ENCODE measurements at places on chromosomes 16 and 17.
A peak's percentile ranks its signal among the peaks of the same experiment; 100 is the strongest.

DNA sequence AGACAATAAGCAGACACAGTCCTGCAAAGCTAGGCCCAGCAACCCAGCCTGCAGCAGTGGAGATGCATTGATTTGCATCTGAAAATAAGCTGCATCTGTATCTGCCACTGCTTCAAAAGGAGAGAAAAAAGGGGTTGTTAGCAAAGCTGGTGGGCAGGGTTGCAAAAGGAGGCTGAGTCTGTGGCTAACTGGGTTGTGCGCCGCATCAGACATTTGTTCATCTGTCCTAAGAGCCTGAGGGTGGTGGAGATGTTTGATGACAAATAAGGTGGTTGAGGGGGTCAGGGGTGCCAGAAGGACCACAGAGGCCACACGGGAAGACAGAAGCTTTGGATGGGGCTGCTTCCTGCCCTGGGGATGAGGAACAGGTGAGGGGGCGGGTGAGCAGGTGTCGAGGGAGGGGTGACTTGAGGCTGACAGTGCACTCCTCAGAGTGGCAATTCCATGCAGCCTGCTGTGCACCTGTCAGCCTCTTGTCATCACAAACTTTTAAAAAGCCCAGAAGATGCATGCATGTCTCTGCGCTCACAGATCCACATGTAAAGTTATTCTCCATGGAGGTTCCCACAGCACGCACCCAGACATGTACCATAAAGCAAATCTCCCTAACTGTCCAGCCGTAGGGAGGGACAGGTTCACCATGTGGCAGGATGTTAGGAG lies 35.4 kb downstream of the WSB1 start:
- DNase-seq = no peak

GRCh38 chr17:13152501-13152900 lies 134.7 kb upstream of the ELAC2 start:
- no peak for DNase-seq

- peak; percentile 42 for DNase-seq
These were observed at the start of gene RDM1 for GRCh38 chr17:35930211-35931065. RDM1 (minus strand) TSS chr17:35930773; CDS start chr17:35930727, 46 bp downstream.

- DNase-seq = no peak
These were observed 20.9 kb upstream of the MPRIP start for GRCh38 chr17:17021194-17021863.

GRCh38 chr17:65417406-65418221 lies 143.8 kb downstream of the AXIN2 start:
- DNase-seq = no peak

GRCh38 chr16:28126684-28127620 lies 63.4 kb upstream of the GSG1L start:
- DNase-seq = no peak

DNA sequence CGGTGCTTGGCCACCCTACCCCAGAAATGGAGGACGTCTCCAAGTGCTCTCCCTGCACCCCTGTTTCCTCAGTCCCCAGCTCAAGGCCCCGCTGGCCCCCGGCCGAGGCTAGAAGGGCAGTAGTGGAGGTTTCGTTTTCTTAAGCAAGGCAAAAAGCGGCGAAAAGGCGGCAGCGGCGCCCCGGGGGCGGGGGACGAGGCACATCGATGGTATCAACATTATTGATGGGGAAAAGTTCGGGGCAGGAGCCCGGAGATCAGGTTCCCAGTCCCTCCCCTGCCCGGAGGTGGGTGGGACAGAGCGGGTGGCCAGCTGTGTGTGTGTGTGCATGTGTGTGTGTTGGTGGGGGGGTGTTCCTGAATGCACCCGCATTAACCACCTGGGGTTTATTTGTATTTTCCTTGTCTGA lies 4.1 kb upstream of the SALL1 start:
- peak; percentile 59 for DNase-seq

DNA sequence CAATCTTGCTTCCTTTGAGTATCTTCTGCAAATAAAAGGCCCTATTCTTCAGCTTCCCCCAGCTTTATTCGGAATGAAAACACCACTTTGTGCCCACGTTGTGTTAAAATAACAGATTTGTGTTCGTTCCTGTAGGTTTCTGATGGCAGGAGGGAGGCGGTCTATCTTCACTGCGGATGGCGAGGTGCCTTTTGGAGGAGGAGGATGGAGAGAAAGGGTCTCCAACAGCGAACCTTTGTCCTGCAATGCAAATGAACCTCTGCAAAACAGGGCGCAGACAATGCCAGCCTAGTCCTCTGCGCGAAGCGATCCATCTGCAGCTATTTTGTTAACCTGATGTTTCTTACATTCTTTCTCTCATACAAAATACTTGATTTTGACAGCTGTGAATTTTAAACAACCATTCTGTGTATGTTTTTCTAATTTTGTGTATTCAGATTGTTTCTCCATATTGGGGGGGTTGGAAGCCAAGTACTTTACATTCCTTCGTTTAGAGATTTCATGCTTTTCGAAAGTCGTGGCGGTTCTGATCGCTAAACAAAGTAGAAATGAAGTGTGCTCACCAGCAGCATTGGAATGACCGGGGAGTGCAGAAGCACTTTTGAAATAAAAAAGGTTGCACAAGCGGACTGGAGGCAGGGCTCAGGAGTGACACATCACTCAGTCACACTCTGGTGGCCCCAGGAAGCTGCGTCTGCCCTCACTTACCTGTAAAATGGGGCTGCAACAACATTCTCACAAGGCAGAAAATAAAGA lies 279.0 kb upstream of the IRX5 start:
- no peak for DNase-seq

- DNase-seq = peak; percentile 49
These were observed 3.9 kb downstream of the ACTG1 start for GRCh38 chr17:81508639-81509206.

DNA sequence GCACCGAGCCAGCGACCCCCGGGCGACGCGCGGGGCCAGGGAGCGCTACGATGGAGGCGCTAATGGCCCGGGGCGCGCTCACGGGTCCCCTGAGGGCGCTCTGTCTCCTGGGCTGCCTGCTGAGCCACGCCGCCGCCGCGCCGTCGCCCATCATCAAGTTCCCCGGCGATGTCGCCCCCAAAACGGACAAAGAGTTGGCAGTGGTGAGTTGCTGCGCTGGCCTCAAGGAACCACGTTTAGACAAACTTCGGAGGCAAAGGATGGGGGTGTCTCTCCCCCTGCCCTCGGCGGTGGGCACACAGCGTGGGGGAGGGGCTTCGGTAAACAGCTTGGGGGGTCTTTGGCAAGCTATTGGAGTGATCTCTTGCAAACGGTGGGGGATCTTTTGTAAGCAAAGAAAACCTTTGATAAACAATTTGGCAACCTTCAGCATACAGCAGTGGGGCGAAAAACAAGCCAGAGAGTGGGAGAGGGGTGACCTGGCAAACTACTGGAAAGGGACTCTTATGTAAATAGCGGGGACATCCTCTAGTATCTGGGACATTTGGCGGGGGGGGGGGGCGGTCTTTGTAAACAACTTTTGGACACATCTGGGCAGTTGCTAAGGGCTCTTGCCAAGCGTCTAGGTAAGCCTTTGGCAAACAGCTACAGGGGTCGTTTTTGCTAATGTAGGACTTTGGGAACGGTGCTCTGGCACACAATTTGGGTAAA lies 587 bp downstream of the MMP2 start:
- DNase-seq = no peak

DNA sequence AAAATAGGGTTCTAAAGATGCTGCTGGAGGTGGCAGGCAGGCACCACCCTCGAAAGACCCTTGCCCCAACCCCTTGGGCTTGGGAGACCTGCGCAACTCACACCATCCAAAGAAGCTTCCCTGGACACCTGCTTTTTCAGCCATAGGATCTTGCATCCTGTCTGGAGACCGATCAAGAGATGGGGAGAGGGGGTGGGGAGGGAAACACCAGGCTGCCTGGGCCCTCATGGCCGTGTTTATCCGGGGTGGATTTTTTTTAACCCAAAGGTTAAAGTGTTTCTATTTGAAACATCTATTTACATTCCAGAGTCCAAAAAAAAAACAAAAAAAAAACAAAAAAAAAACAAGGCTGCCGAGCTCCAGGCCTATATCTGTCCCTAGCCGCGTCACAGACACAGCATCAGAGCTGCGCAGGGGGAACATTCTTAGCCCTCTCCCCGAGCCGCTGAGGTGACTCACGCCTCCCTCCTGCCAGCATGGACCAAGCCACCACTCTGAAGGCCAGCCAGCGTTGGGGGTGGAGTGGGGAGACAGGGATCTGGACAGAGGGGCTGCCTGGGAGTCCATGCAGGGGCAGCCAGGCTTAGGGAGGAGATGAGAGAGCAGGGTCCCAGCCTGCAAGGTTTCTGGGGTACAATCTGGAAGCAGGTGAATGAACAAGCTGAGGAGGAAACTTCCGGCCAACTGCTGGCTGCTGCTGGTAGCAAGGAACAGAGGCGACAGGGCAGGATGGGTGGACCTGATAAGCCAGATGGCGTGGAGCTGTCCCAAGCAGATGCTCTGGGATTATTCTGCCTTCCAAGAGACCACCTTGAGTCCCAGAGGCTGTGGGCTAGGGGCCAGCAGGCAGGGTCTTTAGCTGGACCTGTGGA lies 14.8 kb downstream of the HDAC5 start:
- DNase-seq = peak; percentile 97

DNA sequence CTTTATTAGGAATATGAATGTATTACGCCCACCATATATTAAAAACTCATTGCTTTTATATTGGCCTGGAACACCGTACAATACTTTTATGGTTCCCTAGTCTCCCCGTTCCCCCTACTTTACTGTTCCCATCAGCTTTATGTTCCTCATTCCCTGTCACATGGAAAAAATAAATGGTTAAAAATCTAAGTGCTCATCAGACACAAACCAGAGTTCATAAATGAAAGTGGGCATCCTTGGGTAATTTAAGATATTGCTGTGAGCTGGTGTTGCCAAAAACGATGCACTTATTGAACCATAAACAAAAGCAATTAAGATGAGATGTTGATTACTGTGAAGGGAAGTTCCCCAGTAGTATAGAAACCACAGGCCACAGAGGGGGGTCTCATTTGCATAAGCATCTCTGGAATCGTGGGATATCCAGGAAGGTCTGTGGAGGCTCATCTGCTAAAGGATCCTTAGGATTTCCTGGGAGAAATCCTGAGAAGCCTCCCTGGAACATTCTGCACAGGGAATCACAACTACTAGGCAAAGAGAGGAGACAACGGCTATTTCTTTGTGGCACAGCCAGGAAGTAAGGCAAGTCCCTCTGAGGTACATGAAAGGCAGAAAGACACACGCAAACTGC lies 591.4 kb upstream of the CDH11 start:
- no peak for DNase-seq

GRCh38 chr16:68059804-68060203 lies 25.4 kb upstream of the NFATC3 start:
- DNase-seq = no peak

GRCh38 chr16:58018803-58019202 lies 6.8 kb upstream of the MMP15 start:
- no peak for DNase-seq

DNA sequence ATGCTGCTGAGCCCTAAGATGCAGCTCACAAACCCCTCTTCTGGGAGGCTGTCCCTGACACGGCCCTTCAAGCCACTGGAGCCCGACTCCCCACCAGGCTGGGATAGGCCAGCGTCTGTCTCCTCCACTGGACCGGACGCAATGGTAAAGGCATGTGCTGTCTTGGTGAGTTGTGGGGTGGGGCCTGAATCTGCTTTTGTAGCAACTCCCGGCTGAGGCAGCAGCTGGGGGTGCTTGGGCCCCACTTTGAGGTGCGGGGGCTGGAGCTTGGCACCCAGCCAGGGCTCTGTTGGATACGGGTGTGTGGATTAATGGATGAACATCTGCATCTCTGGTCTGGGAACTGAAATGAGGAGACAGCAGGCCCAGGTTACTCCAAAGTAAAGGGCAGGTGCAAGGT lies 3.5 kb upstream of the NLRC3 start:
- DNase-seq = peak; percentile 32
